ENCODE measurements at places on chromosomes 7 and 10.

- ATAC-seq = no peak
Measured at GRCh38 chr7:18287482-18287881, 208.1 kb upstream of the HDAC9 start.

DNA sequence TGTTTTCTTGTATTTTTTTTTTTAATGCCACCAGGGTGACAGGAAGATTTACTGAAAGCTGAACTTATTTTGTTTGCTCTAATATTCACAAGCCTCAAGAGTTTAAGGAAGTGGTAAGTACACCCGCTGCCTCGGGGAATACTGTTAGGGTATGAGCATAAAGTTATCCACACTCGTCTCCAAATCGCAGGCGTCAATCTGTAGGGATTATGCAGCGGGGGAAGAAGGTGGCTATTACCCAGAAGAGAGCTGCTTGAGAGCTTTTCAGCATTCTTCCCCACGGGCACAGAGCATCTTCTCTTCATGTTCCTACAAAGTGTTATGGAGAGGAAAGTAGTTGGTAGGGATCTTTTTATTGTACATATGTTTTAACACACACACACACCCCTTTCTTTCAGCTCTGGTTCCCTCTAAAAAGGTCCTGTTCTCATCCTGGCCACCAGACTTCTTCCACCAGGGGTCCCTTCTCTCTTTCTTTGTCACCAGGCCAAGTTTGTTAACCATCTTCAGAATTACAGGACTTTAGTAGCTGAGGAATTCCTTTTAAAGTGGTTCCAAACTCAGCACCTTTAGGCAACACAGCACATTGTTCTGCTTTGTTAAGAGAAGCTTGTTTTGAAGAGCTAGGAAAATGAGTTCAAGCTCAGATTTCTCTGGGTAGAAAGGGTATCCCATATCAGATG lies 411.6 kb upstream of the GALNT17 start:
- ATAC-seq = no peak

- ATAC-seq = no peak
Measured at GRCh38 chr10:48603421-48604038, 1.3 kb downstream of the ARHGAP22 start.

DNA sequence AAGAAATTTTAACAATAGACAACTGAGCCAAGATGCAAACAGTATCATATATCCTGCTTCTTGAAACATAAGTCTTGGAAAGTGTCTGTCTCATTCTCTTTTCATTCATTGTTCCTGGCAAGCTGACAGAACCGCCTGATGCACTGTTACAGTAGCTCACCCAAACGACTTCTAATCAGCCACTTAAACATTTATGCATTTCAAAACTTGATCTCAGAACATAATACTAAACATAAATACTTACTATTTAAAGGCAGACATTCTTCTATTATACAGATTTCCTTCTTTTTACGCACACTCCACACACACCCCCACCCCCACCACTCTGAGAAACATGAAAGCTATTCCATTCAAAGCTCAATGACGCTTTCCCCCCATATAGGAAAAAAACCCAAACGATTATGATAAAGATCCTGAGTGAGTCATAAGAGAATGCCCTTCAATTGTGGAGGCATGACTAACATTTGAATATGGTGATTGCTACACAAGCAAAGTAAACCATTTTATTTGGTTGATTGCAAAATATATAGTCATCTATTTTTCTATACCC lies 30.5 kb downstream of the SHTN1 start:
- ATAC-seq = no peak

- ATAC-seq = no peak
Measured at GRCh38 chr10:83753490-83753889, 385.8 kb upstream of the GHITM start.

GRCh38 chr7:99984593-99984992 lies 8.8 kb upstream of the AZGP1 start:
- ATAC-seq = no peak

- ATAC-seq = no peak
Measured at GRCh38 chr7:50505553-50506210, 55.5 kb upstream of the FIGNL1 start.

DNA sequence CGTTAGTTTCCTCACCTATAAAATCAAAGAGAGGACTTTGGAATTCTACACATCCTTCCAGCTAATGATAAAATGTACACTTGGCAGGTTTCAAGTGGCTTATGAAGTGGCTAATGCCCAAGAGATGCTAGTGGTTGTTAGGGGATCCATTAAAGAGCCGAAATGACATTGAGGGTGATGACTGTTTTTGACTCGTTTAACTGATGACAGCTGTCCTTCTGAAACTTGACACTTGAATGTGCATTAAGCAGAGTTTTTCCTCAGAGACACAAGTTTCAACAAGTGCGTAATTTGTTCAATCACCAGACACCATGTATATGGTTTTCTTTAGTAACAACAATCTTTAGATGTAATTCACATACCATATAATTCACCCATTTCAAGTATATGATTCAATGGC lies 1.6 kb upstream of the PRF1 start:
- ATAC-seq = no peak

Measured in gastroesophageal sphincter (tissue), 4 donors.